ENCODE measurements at places on chromosomes 2 and 18. TPM values are rescaled to one million over a fixed set of nuclear protein-coding genes. Genes with fewer than 3 reads are reported as not detected.

Gene CYP20A1
- total RNA-seq, result 2.0 TPM

Gene RAB12
- 37.9 TPM for total RNA-seq

Gene SPP2
- total RNA-seq, result not detected

Gene MERTK
- total RNA-seq, result 18.9 TPM

Gene PLEKHA3
- total RNA-seq, result 17.8 TPM

Gene AQP12A
- not detected for total RNA-seq

Gene CD8A
- 1.3 TPM for total RNA-seq

Gene CFAP65
- total RNA-seq, result 2.6 TPM

DNA sequence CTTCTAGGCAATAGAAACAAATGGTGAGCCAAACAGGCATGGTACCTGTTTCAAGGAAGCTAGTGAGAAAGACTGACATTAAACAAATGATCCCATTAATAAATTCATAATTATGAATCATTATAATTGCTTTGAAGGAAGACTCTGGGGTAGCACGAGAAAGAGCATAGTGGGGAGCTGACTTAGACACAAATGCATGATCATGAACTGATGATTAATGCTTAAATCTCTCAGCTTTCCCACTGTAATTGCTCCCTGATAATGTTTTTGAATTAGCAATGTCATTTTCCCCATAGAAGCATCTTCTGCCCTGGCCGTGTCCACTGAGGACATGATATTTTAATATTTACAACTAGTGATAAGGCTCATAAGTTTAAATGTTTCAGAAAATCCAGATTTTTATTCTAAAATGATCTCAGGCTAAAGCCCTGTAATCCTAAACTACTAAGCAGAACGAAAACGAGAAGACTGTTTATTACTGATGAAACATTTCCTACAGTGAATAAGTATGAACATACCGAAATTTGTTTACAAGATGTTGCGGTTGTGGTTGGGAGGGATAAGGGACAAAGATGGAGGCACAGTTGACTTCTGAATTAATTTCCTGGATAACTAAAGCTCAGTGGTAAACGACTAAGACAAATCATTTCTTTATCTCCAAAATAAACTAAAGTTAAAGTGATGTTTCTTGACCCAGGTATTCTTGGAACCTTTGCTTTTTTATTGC lies 47.3 kb upstream of the TACR1 start:
- no peak for DNase-seq
- no peak overlapping the region for H3K27ac ChIP-seq
- H3K36me3 ChIP-seq, result no peaks in the 10 kb centered on the region
- H3K27me3 ChIP-seq, result no peaks in the 10 kb centered on the region

DNA sequence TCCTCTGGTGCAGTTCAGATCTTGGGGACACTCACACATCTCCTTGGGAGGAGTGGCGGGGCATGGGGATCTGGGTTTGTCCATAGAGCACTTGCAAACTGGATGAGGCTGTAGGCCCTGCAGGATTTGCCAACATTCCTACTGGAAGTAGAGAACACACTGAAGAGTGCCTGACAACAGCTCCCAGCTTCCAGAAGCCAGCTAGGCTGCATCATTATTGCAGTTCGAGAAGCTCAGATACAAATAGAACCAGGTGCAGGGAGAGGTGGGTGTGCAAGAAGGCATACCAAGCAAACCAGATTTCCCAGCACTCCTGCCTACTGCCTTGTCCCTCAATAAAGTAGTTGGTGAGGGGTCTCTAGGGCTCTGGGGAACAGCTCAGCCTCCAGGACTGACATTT lies 52.5 kb downstream of the RHOB start:
- no peaks in the 10 kb centered on the region for H3K36me3 ChIP-seq
- H3K27ac ChIP-seq, result no peak overlapping the region
- no peak for DNase-seq

GRCh38 chr2:29213888-29214291 lies 98.7 kb downstream of the CLIP4 start:
- H3K4me1 ChIP-seq, result no peaks in the 10 kb centered on the region
- H3K4me3 ChIP-seq, result no peak overlapping the region
- DNase-seq, result no peak
- no peak overlapping the region for H3K27ac ChIP-seq
- H3K36me3 ChIP-seq, result no peaks in the 10 kb centered on the region
- no peaks in the 10 kb centered on the region for H3K27me3 ChIP-seq

DNA sequence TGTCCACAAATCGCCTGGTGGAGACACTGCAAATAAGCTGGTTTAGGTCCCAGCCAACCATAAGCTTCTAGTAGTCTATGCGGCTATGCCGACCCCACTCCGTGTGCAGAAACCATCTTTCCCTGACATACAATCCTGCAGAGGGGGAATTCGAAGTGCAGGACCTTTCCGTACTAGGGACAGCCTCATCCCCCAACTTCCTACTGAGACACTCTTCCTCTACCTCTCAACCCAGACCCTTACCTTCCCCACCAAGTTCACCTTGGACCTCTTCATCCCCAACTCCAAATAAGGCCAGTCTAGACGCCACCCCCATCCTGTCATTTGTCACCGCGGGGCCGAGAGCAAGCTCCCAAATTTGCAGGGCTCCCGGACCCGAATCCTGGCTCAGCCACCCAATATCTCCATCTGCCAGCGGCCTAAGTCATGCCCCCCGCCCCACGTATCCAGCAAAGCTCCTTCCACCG lies 496 bp downstream of the SUCLG1 start:
- H3K4me1 ChIP-seq, result no peaks in the 10 kb centered on the region
- peak overlapping the region; percentile 87 for H3K27ac ChIP-seq
- no peaks in the 10 kb centered on the region for H3K36me3 ChIP-seq
- DNase-seq, result peak; percentile 26

- H3K4me1 ChIP-seq, result peaks cover 16% of the 10 kb centered on the region
- H3K27me3 ChIP-seq, result no peaks in the 10 kb centered on the region
- H3K4me3 ChIP-seq, result no peak overlapping the region
Measured at GRCh38 chr2:238898534-238899281, 50.8 kb downstream of the TWIST2 start.

DNA sequence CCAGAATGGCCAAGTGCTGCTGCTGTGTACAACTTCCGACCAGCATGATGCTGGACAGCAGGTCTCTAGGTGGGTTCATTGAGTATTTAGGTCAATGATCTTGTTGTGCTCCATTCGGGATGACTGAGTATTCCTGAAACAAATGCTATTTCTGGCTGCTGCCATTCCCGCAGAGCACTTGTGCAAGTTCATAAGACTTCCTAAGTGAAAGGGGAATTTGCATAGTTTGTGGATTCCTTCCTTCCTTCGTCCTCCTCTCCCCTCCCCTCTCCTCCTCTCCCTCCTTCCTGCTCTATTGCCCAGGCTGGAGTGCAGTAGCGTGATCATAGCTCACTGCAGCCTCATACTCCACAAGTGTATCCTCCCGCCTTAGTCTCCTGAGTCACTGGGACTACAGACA lies 40.4 kb downstream of the LDLRAD4 start:
- DNase-seq, result no peak
- no peaks in the 10 kb centered on the region for H3K27me3 ChIP-seq
- peaks cover 16% of the 10 kb centered on the region for H3K4me1 ChIP-seq
- H3K4me3 ChIP-seq, result no peak overlapping the region

DNA sequence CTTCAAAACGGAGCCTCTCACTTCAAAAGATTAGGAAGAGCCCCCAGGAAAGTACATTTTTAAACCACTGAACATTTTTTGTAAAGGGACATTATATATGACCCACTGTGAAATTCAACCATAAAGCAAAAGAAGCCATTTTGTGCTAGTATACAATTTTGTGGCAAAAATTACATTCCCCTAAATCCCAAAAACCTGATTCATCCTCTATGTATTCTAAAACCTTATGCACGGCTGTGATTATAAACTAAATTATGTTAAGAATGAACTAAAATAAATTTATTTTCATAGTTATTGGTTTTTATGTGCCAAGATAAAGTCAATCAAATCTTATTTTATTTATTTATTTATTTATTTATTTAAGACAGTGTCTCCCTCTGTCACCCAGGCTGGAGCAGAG lies 48.5 kb downstream of the RTN4 start:
- no peak for DNase-seq
- H3K4me1 ChIP-seq, result no peaks in the 10 kb centered on the region
- no peaks in the 10 kb centered on the region for H3K36me3 ChIP-seq
- no peaks in the 10 kb centered on the region for H3K27me3 ChIP-seq

- no peaks in the 10 kb centered on the region for H3K4me1 ChIP-seq
- no peaks in the 10 kb centered on the region for H3K27me3 ChIP-seq
- H3K36me3 ChIP-seq, result no peaks in the 10 kb centered on the region
- no peak for DNase-seq
Measured at GRCh38 chr18:21841570-21841969, 101.0 kb downstream of the MIB1 start.

DNA sequence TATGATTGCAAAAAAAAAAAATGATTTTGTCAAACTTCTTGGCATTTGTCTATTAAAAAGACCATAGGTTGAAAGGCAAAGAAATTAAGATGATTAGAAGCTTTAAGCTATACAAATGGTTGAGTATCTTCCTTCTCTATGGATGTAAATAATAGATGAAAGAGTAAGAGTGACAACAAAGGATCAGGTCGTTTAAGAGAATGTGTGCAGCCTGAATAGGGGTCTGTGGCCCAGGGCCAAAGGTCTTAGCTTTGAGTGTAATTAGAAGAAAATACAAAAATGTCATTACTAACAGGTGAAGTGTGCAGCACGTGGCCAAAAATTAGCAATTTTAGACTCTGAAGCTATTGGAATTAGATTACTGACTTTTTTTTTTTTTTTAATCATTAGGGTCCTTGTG lies 122.4 kb downstream of the GREB1L start:
- H3K27me3 ChIP-seq, result no peaks in the 10 kb centered on the region
- H3K4me1 ChIP-seq, result no peaks in the 10 kb centered on the region
- H3K36me3 ChIP-seq, result no peaks in the 10 kb centered on the region
- no peak for DNase-seq
- H3K4me3 ChIP-seq, result no peak overlapping the region

DNA sequence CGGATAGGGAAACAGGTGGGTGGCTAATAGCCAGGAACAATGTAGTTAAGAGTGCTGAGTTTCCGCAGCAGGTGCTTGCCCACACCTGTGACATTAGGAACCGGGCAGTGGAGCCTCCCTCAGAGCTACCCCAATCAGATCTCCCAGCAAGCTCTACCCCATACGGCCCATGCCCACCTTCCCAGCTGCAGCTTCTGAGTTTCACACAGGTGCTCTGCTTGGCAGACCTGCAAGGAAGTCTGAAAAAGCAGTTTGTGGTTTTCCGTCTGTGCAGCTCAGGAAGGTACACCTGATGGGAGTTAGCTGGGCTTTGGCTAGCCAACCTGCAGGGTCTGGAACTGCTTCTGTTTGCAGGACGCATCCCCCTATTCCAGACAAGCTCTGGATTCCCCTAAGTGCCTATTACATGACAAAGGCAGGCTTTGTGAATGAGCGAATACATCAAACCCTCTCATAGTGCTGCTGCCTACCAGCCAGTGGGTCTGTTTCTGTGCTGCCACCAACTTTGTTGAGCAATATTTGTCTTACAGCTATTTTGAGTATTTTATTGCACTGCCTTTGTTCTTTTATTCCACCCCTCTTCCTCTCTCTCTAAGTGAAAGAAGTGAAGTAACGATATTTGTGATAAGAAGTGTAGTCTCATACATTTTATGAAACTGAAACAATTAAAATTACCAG lies 24.7 kb upstream of the CEP68 start:
- no peaks in the 10 kb centered on the region for H3K36me3 ChIP-seq
- H3K4me3 ChIP-seq, result no peak overlapping the region
- H3K27me3 ChIP-seq, result no peaks in the 10 kb centered on the region
- no peaks in the 10 kb centered on the region for H3K4me1 ChIP-seq
- DNase-seq, result no peak

- H3K4me3 ChIP-seq, result no peak overlapping the region
- H3K36me3 ChIP-seq, result no peaks in the 10 kb centered on the region
- no peaks in the 10 kb centered on the region for H3K27me3 ChIP-seq
- H3K27ac ChIP-seq, result no peak overlapping the region
Measured at GRCh38 chr2:220574038-220574437, 946.6 kb downstream of the SLC4A3 start.

DNA sequence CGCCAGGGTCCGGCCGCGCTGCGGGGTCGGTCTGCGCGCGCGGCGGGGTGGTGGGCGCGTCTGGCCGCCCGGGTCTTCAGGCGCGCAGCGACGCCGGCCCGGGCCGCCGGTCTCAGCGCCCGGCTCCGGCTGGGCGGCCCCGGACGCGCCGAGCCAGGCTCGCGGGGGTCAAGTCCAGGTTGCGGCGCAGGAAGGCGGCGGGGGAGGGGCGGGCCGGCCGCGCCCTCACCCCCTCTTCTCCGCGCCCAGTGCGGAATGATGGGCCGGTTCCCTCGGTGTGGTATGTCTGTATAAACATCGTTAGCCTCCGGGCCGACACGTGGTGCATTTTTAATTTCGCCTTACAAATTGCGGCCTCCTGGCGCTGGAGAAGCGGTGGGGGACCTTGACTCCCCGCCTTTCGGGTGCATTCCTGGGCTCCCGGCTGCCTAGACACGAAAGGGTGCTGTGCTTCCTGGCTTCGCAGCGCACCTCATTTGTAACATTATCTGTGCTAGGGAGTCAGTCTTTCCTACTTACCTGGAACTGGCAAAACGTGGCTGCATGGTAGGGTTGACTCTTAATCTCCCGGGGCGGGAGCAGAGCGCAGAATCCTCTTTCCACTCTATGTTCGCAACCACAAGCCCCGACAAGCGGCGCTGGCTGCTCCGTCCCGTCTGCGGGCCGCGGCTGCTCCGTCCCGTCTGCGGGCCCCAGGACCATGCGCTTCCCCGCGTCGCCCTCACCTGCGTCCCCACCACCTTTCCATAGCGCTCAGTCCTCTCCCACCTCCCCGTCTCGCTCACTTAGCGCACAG lies 69.0 kb downstream of the CTAGE1 start:
- no peaks in the 10 kb centered on the region for H3K27me3 ChIP-seq
- peak; percentile 75 for DNase-seq
- no peaks in the 10 kb centered on the region for H3K4me1 ChIP-seq
- no peaks in the 10 kb centered on the region for H3K36me3 ChIP-seq
- H3K27ac ChIP-seq, result peak overlapping the region; percentile 97
- H3K4me3 ChIP-seq, result peak overlapping the region; percentile 43

DNA sequence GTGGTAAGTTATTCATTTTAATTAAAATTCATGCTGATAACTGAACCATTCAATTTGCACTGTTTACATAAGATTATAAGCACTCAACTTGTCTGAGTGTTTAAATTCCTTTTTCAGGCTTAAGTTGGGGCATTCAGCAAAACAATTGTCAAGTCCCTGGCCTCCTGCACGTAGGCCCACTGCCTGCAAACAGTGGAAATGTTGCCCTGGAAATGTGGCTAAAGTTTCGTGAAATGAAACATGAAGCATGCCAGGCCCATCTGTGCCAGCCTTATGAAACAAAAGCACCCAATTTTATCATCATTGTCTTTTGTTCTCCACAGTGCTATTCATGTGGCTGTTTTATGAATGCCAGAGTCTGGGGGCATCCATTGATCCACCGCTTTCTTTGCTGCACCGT lies 163.7 kb downstream of the PTGR3 start:
- no peaks in the 10 kb centered on the region for H3K27me3 ChIP-seq
- H3K27ac ChIP-seq, result no peak overlapping the region
- no peaks in the 10 kb centered on the region for H3K36me3 ChIP-seq
- no peaks in the 10 kb centered on the region for H3K4me1 ChIP-seq

GRCh38 chr18:51137026-51137729 lies 60.3 kb downstream of the MEX3C start:
- no peaks in the 10 kb centered on the region for H3K27me3 ChIP-seq
- H3K36me3 ChIP-seq, result no peaks in the 10 kb centered on the region
- H3K27ac ChIP-seq, result no peak overlapping the region
- no peak for DNase-seq
- H3K4me3 ChIP-seq, result no peak overlapping the region
- no peaks in the 10 kb centered on the region for H3K4me1 ChIP-seq

Measured in uterus (tissue), 4 donors.